ENCODE measurements at places on chromosomes 7 and 10.

- no peak for DNase-seq
Measured at GRCh38 chr10:119439922-119440321, 102.6 kb downstream of the RGS10 start.

- DNase-seq = no peak
Measured at GRCh38 chr10:116765648-116766081, 23.3 kb upstream of the HSPA12A start.

DNA sequence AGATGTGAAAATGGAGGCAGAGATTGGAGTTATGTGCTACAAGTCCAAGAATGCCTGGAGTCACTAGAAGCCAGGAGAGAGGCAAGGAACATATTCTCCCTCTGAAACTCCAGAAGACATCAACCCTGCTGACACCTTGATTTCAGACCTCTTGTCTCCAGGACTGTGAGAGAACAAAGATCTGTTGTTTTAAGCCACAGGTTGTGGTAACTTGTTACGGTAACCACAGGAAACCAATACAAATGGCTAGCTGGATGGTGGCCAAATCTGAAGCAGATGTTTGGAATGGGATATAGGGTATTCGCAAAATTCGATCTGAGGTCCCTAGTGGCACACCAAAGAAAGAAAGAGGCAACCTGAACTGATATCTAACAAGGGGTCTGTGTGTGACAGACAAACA lies 129.0 kb downstream of the HERPUD2 start:
- no peak for DNase-seq

GRCh38 chr7:143288836-143289235 lies 685 bp downstream of the CASP2 start:
- DNase-seq = no peak

- no peak for DNase-seq
Measured at GRCh38 chr10:28492116-28492920, 40.6 kb upstream of the WAC start.

DNA sequence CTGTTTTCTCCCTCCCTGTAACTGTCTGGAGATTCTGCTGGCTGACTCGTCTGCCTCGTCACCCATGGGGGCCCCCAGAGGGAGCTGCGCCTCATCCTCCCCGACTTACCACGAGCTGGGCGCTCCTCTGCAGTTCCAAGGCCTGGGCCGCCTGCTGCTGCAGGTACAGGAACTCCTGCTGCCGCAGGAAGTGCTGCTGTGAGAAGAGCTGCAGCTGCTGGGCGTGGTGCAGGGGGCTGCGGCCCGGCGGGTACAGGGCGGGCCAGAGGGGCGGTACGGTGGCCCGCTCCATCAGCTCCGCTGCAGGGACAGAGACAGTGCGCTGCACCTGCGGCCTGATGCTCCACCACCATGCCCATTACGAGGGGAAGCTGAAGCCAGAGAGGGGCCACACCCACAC lies 47.7 kb downstream of the TNRC18 start:
- no peak for DNase-seq

DNA sequence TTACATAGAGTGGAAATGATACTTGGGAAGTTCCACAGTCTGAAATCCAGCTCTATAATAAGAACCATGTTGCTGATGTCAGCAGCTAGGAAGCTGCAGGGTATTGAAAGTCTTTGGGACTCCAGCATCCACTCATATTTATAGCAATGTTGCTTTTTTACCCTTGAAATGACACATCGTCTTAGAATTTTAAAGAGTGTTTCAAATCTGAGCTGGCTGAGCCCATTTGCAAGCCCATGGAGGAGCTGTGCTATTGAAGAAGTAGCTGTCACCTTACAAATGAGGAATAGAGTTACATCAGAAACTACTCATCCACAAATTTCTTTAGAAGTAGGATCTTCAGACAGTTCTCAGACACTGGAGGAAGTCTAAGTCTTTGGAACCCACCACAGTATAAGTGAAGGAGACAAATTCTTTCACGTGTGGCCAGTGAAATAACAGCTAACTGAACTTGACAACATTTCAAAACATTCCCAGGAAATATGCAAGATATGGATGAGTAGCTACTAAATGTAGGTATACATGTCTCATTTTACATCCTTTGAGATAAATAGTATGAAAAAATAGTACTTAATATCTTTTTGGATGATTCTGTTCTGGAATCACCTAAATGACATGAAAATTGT lies 203.6 kb downstream of the ZNF365 start:
- no peak for DNase-seq

DNA sequence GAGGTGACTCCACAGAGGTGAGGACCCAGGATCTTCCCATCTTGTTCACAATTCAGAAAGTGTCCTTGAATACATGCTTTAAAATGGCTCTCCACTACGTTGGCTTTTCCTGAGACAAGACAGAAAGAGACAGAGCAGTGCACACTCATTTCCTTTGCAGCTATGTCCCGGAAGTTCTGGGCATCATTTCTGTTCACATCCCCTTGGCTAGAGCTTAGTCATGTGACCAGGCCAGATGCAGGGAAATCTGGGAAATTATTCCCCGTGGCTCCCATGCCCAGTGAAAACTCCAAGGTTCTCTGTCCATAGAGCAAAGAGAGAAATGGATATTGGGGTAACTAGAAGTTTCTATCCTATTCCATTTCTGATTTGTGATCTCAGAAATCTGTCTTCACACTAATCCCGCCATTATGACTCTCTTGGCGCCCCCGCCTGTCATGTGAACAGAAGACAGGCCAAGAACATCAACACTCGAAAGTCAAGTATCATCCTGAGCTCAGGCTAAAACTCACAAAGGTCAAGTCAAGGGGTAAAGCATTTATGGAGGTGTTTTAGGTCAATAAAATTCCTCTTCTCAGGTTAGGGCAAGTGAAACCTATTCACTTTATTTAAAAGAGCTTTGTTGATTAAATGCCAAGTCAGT lies 251.4 kb upstream of the HABP2 start:
- DNase-seq = no peak

DNA sequence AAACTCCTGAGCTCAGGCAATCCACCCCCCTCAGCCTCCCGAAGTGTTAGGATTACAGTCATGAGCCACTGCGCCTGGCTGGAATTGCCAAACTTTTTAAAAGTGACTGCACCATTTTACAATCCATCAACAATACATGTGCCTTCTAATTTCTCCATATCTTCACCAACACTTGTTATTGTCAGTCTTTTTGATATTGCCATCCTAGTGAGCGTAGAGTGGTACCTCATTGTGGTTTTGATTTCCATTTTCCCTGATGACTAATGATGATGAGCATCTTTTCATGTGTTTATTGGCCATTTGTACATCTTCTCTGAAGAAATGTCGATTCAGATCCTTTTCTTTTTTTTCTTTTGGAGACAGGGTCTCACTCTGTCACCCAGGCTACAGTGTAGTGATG lies 21.7 kb upstream of the STRIP2 start:
- DNase-seq = no peak

DNA sequence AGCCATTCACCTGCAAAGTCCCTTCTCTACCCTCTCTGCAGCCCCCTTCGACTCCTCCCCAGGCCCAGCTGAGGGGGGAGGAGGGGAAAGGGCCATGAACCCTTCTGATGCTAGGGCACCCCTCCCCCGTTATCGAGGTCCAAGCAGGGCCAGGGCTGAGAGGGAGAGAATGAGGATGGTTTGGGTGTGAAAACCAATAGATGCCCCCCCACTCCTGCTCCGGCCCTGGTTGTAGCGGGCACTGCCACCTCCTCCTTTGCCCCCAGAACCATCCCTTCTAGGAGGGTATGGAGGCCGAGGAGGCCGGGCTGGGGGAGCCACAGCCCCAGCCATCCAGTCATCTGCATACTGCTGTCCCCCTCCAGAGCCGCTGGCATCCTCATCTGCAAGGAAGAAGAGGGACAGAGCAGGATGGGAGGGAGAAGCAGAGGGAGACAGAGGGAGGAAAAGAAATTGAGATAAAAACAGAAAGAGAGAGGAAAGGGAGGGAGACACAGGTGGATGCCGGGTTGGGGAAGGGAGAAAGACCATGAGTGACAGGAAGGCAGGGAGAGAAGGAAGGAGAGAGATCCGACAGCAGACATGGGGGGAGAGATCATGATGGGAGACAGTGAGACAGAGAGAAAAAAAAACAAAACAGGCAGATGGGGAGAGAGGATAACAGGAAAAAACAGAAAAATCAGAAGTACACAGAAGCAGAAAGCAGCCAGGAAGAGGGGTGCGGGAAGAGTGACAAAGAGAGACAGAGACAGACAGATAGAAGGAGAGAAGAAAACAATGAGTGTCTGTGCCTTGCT lies 1.9 kb upstream of the GAL3ST4 start:
- no peak for DNase-seq

- no peak for DNase-seq
Measured at GRCh38 chr7:117249696-117250095, 73.2 kb downstream of the WNT2 start.

DNA sequence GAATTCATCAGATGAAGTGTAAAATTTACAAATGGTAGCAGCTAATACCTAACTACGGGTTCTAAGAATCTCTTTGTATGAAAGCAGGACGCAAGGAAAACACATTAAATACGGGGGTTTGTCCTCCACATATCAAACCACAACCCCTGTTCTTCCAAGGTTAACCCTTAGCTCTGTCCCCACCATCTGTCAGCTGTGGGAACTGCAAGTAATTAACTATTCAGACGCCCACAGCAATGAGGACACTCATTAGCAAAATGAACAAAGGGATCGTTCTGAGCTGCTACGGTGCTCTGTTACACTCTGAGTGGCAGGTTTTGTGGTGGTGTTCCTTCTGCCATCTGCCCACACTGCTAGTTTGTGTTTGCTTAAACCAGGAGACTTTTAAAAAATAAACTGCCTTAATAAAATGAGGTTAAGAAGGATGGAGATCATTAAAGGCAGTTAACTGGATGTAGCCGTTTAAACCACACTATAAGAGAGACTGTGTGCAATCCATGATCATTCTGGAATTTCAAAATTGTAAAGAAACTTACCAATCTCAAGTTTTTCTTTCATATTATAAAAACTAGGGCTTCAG lies 51.4 kb downstream of the C10orf67 start:
- DNase-seq = no peak

- DNase-seq = peak; percentile 24
Measured at GRCh38 chr7:32427769-32428291, 62.4 kb downstream of the LSM5 start.

DNA sequence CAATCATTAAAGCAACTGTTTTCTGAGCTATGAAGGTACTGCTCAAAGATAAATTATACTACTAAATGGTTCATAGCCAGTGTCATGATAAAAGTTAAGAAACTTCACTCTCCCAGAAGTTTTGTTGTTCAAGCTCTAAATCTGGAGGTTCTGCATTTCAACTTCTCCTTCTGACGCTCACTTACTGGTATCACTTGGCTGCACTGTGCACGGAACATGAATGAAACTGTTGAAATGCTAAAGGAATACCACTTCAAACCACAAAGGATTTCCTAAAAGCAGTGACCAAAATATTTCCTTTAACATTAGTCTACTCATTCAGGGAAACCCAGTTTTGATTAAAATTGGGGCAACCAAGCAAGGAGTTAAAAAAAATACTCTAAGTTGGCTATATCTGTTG lies 93.6 kb downstream of the UBE2H start:
- DNase-seq = no peak

GRCh38 chr10:11208908-11209829 lies 191.5 kb downstream of the CELF2 start:
- no peak for DNase-seq

DNA sequence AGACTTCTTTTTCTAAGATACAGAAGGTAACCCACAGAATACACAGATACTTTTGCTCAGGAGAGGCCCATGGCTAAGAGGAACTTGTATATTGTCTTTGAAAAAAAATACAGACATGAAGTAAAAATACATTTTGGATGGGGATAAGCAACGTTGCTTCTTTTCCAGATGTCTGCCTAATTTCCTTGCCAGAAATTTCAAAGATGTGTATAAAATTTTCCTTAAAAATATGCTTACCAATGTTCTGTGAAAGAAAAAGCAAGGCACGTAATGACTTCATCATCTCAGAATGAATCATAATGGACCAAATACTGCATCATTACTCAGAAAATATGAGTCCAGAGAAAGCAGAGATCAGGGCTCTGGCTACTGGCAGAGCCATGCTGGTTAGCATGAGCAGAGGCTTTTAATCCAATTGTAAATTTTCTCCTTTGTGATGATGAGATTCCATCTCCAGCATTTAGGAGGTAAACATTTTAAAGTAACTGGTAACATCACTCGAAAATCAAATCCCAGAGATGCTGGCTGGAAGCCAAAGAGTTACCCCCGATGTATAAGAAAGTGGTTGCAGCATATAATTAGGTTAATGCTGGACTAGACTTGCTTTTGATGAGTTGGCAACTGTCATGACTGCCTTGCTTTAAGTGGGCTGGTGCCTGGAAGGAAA lies 272.5 kb downstream of the SEMA3A start:
- DNase-seq = no peak

GRCh38 chr10:119680050-119680449 lies 28.9 kb downstream of the BAG3 start:
- no peak for DNase-seq

DNA sequence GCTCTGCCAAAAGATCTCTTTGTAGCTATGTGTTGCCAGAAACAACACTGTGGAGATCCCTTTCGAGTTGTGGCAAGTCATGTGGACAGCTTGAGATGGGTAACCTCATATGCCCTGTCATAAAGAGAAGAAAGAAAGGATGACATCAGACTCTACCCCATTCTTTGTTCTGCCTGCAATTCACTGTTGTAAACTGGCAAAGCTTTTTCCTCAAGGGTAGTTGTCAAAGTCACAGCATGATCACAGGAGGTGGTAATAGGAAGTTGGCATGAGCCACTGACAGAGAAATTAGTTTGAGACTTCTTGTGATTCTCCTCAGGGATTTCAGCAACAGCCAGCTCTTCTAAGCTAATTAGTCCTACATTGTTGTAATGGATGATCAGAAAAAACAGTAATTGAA lies 19.4 kb upstream of the MINDY3 start:
- no peak for DNase-seq

DNA sequence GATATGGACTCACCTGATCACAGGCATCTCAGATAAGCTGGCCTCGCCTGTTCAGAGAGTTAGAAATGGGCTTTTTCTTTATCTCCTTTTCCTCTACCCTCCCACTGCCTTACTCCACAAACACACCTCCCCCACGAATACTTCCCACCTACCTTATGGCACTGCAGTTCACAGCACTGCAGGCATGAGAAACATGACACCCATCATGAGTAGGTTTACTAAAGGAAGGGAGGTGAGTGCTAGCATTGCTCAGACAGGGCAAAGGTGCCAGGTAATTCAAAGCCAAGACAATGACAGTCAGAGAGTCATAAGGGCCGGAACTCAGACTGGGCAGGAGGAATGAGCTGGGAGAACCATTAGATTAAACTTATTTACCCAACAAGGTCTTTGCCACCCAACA lies 220.6 kb downstream of the FAM107B start:
- DNase-seq = no peak

DNA sequence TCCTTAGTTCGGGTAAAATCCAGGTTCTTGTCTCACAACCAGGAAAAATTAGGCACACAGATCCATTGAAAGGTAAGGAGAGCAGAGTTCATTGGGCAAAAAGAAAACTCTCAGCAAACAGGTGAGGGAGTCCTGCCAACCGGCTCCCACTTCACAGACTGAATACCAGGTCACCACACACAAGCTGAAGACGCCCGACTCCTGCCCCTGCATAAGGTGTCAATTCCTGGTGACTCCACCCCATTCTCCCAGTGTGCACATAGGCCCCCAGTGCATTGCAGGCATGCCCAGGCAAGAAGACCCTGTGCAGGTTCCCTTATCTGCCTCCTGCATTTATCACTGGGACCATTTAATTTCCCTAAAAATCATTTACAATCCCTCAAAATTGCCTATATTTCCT lies 354.6 kb downstream of the LRRTM3 start:
- DNase-seq = no peak
